HTR-8/SVneo (cell line): ENCODE measurements at places on chromosomes 6 and 20.

DNA sequence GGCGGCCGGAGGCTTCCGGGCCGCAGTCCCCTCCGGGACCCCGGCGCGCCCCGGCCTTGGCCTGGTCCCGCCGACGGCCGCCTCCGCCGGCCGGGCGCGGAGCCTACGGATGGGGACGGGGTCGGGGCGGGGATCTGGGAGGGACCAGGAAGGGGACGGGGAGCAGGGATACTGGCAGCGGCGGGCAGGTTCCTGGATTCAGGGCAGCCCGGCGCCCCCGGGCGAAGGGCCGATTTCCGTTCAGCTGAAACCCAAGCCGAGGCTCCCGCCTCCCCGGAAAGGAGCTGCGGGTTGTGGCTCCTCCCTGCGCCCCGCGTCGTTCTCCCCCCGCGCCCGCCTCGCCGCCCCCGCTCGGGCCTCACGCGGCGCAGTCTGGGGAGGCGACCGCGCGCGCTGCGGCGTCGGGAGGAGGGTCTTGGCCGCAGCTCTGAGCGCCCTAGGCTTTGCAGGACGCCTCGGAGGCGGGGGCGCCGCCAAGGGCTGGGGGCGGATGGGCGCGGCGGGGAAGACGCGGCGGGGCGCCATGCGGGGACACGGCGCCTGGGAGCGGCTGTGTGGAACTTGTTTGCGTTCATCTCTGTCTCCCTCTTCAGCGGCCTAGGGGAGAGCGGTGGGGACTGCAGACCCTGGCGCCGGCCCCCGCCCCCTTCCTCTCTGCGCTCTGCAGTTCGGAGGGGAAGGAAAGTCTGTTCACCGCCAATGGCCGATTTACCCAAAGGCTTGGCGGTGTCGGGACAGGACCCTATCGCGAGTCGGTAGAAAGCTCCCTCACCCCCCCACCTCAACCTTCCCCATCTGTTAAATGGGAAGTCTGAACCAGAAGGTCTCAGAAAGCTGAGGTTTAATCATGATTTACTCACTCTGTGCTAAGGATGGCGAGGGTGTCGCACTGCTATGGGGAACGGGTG lies 22.7 kb upstream of the TMEM181 start:
- DNase-seq, result no peak

DNA sequence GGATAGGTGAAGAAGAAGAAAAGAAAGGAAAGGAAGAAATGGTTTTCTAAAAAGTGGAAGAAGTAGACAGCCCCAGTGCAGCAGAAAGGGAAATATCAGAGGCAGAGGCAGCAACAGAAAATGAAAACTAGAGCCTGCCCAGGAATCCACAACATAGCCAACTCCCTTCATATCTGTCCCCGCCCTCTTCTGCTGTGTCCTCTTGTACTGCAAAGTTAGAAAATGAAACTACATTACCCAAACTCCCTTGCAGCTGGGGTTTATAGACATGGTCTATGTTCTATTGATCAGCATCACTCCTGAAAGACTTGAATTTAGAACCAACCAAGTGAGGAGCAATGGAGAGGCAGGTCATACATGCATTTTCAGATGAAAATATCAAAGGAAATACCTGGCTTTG lies 200.5 kb upstream of the PHACTR1 start:
- no peak for DNase-seq

GRCh38 chr6:138035070-138035469 lies 72.1 kb downstream of the PERP start:
- no peak for DNase-seq

DNA sequence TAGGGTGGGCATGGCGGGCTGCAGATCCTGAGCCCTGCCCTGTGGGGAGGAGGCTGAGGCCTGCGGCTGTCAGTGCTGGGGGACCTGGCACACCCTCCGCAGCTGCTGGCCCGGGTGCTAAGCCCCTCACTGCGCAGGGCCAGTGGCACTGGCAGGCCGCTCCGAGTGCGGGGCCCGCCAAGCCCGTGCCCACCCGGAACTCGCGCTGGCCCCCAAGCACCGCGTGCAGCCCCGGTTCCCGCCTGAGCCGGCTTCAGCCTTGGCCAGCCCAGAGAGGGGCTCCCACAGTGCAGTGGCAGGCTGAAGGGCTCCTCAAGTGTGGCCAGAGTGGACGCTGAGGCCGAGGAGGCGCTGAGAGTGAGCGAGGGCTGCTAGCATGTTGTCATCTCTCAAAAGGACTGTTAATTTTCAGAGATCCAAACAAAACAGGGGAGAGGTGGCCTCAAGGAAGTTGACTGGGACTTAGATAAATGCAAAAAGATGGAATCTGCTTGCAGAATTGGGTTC lies 74.5 kb upstream of the RBM24 start:
- DNase-seq, result no peak

- DNase-seq, result no peak
These were observed 1.3 kb upstream of the BLOC1S5 start for GRCh38 chr6:8065519-8065911.

- no peak for DNase-seq
These were observed 3.1 kb downstream of the MMP9 start for GRCh38 chr20:46011631-46012482.

- no peak for DNase-seq
These were observed 63.4 kb upstream of the MPC1 start for GRCh38 chr6:166446146-166446545.
